Stimulated activated CD8-positive, alpha-beta memory T cell treated with anti-CD3 and anti-CD28 coated beads, Interleukin-4, amount 100 ng/mL, for 48 hours (primary cell): ENCODE measurements at places on chromosomes 7 and 10.

DNA sequence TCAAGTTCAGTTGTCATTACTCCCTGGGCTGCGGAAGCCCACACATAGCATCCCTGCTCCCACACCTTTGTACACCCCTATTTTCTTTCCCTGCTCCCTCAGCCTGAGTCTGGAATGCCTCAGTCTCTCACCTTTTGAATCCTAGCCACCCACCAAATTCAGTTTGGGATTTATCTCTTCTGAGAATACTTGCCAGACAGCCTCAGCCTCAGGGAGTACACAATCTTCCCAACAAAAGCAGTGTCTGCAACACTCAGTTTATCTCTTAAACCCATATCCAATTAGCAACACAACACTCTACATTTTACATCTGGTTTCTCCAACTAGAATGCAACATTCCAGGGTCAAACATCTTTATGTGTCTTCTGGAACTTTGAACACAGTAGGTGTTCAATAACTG, 190.2 kb downstream of the GPAM start:
- no peak for DNase-seq

GRCh38 chr7:131112431-131112830, 215.2 kb upstream of the MKLN1 start:
- DNase-seq: no peak

GRCh38 chr10:803041-803741, 113.7 kb upstream of the DIP2C start:
- DNase-seq: no peak

DNA sequence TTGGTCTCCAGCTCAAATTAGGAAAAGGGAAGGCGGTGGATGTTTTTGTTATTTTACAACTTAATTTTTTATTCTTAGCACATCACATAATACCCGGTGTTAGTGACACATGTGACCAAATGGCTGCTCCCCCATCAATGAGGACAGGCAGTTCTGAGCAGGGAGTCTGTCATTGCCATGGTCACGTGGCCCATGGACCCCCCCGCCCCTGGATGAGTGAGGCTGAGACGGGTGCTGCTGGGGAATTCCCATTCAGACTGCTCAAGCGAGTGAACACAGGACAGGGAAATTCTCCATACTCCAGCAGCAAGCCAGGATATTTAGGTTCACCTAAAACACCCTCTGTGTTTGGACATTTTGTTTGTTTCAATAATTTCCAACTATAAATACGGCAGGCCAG, 34.7 kb upstream of the SLC35B4 start:
- DNase-seq: no peak

DNA sequence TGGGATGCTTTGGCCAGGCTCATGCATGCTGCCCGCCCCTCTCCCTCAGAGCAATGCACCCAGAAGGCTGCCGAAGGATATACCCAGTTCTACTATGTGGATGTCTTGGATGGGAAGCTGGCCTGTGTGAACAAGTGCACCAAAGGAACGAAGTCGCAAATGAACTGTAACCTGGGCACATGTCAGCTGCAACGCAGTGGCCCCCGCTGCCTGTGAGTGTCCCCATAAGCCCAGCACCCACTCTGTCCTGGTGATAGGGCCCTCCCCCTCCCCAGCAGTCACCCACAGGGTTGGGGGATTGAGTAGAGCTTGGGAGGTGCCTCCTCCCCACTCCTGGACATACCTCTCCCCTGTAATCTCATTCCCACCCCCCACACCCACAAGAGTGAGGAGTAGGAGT, 7.0 kb upstream of the MUC17 start:
- no peak for DNase-seq

- DNase-seq: no peak
Observed at GRCh38 chr10:129122846-129123245, 344.2 kb upstream of the MGMT start.

DNA sequence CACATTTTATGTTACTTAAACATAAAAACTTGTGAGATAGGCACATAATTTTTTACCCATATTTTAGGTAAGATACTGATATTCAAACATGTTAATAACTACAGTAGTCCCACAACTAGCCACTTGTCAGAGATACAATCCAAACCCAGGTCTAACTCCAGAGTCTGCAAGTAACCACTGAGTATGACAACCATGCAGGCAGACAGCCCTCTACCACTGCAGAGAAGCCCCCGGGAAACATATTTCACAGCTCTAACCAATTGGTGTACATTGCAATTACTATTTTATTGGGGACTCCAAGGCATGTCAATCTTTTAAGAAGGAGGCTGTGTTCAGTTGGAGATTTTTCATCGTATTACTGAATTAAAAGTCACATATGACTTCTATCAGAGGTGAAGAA, 107.2 kb upstream of the FAM133B start:
- DNase-seq: no peak
